ENCODE measurements at places on chromosomes 7 and 10. TPM values are rescaled to one million over a fixed set of nuclear protein-coding genes. Genes with fewer than 3 reads are reported as not detected.

GRCh38 chr10:127968027-127968441 is 61.1 kb downstream of the PTPRE start:
- H3K27me3 ChIP-seq: peaks cover 11% of the 10 kb centered on the region
- DNase-seq: peak; percentile 25
- no peak overlapping the region for H3K4me3 ChIP-seq
- H3K36me3 ChIP-seq: no peaks in the 10 kb centered on the region

DNA sequence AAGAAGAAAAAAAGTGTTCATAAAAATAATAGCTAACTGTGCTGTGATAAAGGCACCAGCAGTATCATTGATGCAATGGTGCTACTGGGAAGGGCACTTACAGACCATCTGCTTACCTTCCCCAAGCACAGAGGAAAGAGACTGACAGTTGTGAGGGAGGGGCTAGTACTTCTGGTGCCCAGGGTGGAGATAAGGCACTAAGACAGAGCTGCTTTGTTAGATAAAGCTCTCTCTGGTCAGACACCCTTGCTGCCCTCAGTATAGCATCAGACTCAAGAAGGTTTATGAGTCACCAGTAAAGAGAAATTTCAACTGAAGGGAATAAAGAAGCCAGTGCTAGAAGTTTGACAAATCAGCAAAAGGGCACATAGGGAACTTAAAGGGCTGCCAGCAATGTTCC is 325.6 kb downstream of the HPSE2 start:
- H3K27ac ChIP-seq: no peak overlapping the region
- H3K36me3 ChIP-seq: no peaks in the 10 kb centered on the region
- no peak overlapping the region for H3K4me3 ChIP-seq
- H3K27me3 ChIP-seq: no peaks in the 10 kb centered on the region

GRCh38 chr10:114305521-114305925 is 66.5 kb downstream of the VWA2 start:
- no peaks in the 10 kb centered on the region for H3K27me3 ChIP-seq
- no peaks in the 10 kb centered on the region for H3K36me3 ChIP-seq
- peaks cover 13% of the 10 kb centered on the region for H3K4me1 ChIP-seq
- DNase-seq: no peak

- no peaks in the 10 kb centered on the region for H3K36me3 ChIP-seq
- no peak overlapping the region for H3K4me3 ChIP-seq
- H3K27me3 ChIP-seq: no peaks in the 10 kb centered on the region
- DNase-seq: no peak
- no peaks in the 10 kb centered on the region for H3K4me1 ChIP-seq
These were observed 32.5 kb downstream of the PCLO start for GRCh38 chr7:83130191-83130590.

- H3K27ac ChIP-seq: no peak overlapping the region
- H3K36me3 ChIP-seq: peaks cover 56% of the 10 kb centered on the region
- no peak overlapping the region for H3K4me3 ChIP-seq
- H3K4me1 ChIP-seq: peaks cover 65% of the 10 kb centered on the region
- DNase-seq: no peak
These were observed 42.3 kb downstream of the PRKCQ start for GRCh38 chr10:6537770-6538169.

GRCh38 chr10:110076559-110077318 is 69.0 kb downstream of the ADD3 start:
- peak; percentile 54 for DNase-seq
- peaks cover 81% of the 10 kb centered on the region for H3K4me1 ChIP-seq
- H3K4me3 ChIP-seq: peak overlapping the region; percentile 89
- H3K36me3 ChIP-seq: peaks cover 43% of the 10 kb centered on the region

GRCh38 chr7:155533120-155533826 is 13.1 kb downstream of the CNPY1 start:
- H3K27me3 ChIP-seq: peaks cover 66% of the 10 kb centered on the region
- no peak overlapping the region for H3K27ac ChIP-seq
- DNase-seq: no peak

Gene TUBB8
- total RNA-seq: not detected

Gene LOXL4
- not detected for total RNA-seq

Gene LIMK1
- total RNA-seq: 26.1 TPM

Gene ADRB1
- 0.20 TPM for total RNA-seq

Gene TAX1BP1
- 80.0 TPM for total RNA-seq

Gene BEND7
- not detected for total RNA-seq

Data from activated CD4-positive, alpha-beta memory T cell treated with anti-CD3 and anti-CD28 coated beads, Interleukin-2, amount 10 ng/mL, durations not matched to agents 7 days and 5 days (primary cell).